ENCODE measurements at places on chromosomes 3 and 15.

- no peak for DNase-seq
Observed at GRCh38 chr15:64029110-64029509, 17.2 kb downstream of the DAPK2 start.

- DNase-seq: peak; percentile 31
Observed at GRCh38 chr3:194584320-194584776, 48.9 kb downstream of the TMEM44 start.

DNA sequence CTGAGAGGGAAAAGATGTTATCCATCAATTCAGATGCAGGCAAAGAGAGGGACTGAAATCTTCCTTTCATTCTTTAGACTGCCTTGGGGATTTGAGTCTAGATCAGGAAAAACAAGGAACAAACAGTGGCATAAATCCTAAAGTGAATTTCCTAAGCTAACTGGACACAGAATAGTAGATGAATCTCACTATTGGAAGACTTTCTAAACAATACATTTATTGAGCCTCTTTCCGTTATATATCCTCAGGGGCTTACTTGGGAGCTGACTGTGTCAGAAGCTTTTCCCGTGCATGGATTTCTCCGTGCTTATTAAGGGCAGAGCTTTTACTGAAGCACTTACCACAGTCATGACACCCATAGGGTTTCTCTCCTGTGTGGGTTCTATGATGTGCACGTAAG, 10.0 kb downstream of the ZSCAN29 start:
- no peak for DNase-seq

GRCh38 chr3:146655333-146655996, 50.3 kb upstream of the PLSCR5 start:
- no peak for DNase-seq

DNA sequence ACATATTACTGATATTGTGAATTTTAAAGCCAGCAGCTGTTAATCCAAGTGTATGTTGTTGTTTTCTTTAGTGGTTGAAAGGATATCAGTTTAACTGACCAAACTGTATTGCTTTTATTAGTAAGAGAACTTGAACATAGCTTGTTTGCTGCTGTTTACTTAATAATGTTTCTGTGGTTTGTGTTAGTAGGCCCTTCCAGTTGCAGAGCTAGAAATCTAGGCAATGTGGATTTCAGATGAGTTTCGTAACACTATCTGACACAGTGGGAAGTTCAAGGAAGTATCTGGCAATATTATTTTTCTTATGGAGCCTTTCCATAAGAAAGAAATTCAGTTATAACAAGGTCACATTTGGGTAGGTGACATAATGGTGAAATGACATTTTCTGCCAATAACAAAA, 18.5 kb downstream of the ZNF609 start:
- DNase-seq: no peak

- no peak for DNase-seq
Observed at GRCh38 chr3:8752832-8753231, 16.6 kb downstream of the OXTR start.

DNA sequence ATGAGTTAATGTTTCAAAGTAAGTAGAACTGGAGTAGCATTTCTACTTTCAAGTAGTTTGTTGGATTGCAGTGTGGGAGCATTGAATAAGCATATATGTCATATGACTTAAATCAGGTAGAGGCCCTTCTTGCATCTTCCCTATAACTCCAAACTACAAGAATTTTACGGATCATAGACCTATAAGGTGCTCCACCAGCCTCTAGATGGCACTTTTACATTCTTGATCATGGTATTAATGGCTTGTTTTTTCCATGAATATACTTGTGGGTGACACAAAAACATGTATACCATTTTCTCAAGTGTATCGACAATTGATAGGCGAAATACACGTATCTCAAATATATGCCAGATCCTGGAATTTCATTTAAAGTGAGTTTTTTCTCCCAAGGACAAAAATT, 311.1 kb downstream of the ZPLD1 start:
- DNase-seq: no peak

DNA sequence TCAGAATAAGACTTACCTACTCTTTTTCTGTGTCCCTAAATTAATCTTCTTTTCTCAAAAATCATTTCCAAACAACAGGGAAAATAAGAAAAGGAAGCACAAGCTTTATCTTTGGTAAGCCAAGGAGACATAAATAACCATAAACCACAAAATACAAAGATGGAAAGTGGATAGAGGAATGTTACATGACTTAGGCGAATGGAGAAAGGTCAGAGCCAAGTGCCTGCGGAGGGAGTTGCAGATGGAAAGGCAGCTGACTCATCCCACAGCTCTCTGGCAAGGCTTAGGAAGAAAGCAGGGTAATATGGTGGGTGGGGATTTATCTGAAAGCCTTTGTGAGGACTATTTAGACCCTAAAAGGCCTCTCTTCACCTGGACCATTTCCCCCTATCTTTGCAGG, 72.8 kb downstream of the GALK2 start:
- DNase-seq: no peak

Data from DMS79 (cell line).